ENCODE measurements at places on chromosomes 4 and X.

GRCh38 chr4:10168151-10168550 lies 51.6 kb upstream of the WDR1 start:
- DNase-seq = no peak

- no peak for DNase-seq
Measured at GRCh38 chr4:157664726-157665125, 444.2 kb downstream of the GRIA2 start.

GRCh38 chr4:15042529-15043167 lies 40.4 kb downstream of the CPEB2 start:
- DNase-seq = no peak

GRCh38 chr4:109472343-109472761 lies 38.7 kb downstream of the SEC24B start:
- DNase-seq = no peak

DNA sequence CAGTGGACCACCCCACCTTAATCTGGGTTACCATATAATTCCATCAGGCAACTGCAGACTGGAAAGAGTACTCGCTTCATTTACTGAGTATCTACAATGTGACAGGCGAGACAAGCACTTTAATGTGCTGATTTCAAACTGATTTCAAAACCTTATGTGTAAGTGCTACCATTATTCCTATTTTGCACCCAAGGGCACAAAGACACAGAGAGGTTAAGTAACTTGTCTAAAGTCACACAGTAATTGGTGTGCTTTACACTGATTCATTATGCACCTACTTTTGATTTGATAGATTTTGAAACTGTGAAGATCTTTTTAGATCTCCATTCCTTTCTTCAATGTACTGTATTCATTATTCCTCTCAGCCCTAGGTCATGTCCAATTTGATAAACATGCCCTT lies 192.4 kb downstream of the MGST2 start:
- DNase-seq = no peak

DNA sequence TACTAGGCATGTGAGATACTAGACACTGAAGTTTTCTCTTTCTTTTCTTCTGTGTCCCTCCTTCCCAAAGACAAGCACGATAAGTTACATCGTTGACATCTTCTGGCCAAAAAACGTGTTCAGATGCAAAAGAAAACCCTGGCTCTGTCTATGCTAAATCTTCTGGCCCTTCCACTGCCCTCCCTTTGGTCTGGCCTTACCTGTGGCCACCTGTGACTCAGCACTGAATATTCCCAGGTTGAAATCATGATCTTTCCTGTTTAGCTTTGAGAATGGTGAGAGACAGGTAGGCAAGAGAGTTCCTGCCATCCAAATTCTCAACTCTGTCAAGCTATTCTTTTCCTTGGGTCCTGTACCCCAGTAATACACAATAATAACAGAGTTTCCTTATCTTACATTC lies 12.3 kb downstream of the CLCN5 start:
- DNase-seq = no peak

DNA sequence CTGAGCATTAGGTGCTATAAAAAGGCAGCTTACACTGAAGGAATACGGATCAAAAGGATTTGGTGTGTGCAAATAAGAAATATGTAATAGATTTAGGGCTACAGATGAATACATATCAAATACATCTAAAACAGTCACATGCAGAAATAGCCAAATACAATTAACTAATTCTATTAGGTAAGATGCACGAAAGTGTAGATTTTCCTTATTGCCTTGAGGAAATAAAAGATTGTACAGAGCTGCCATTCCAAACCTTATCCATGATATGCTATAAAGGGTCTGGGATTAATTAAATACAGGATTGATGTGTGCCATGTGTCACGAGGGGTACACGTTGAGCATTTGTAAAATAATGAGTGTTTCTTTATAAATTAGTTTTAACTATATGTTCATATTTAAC lies 107.0 kb upstream of the ELOVL6 start:
- no peak for DNase-seq
